ENCODE measurements at places on chromosomes 16 and 17. TPM values are rescaled to one million over a fixed set of nuclear protein-coding genes. Genes with fewer than 3 reads are reported as not detected.

The CFAP119 gene
- polyA plus RNA-seq = 0.68 TPM

The DPEP2NB gene
- polyA plus RNA-seq = 0.45 TPM

The TMEM238L gene
- not detected for polyA plus RNA-seq

The IGSF6 gene
- polyA plus RNA-seq = 0.59 TPM

The DYNC1LI2 gene
- 10.5 TPM for polyA plus RNA-seq

The PRSS33 gene
- polyA plus RNA-seq = not detected

The SDF2 gene
- polyA plus RNA-seq = 46.0 TPM

GRCh38 chr16:4411684-4412083 lies 4.7 kb downstream of the CORO7 start:
- no peak for DNase-seq
- no peaks in the 10 kb centered on the region for H3K36me3 ChIP-seq
- H3K27ac ChIP-seq = no peak overlapping the region

Measured in naive B cell (primary cell).